ENCODE measurements at places on chromosomes 5 and 9.

DNA sequence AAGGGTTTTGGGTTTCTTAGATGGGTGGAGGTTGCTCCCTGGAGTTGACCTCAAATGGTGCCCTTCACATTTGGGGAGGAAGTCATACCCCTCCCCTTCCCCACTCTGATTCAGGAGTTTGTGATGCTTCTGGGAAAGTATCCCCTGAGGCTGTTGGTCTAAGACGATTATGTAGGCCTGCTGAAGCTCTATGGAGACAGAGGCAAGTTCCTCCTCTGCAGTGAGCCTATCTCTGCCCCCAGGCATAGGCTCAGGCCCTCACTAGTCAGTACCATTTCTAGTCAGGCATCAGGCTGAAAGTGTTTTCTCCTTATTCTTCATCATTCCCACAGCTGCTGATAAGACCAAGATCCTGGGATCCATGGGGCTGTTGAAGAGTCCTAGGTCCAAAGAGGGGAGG, 271.6 kb upstream of the NUDT12 start:
- no peak for DNase-seq

- no peak for DNase-seq
These were observed 142.9 kb downstream of the SLCO4C1 start for GRCh38 chr5:102153003-102153759.

- no peak for DNase-seq
These were observed 419.6 kb downstream of the DNAH5 start for GRCh38 chr5:13524936-13525335.

DNA sequence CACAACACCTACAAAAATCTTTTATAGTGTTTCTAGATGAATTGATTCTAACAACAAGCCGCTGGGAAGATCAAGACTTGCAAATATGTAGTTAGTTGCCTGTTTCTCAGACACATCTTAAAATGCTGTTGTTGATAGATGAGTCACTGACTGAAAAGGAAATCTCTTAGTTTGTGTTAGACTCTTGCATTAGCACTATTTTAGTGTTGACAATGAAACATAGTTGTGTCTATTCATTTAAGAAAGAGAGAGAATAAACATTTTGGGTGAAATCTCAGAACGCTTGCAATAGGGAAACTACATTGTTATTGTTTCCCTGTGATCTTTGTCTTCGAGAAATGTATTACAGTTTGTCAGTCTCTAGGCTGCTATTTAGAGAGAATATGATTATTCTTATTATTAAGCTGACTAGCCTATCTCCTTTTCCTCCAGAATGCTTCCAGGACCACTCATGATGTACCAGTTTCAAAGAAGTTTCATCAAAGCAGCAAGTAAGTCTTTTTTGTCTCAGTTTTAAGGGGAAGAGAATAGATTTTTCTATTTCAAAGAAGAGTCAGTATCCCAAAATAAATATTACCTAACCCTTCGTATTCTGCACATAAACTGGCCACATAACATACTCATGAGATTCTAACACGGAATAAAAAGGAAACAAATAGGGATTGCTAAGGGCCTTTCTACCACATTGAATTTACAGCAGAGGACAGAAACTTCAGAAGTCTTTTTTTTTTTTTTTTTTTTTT, 285.6 kb downstream of the ARHGAP26 start:
- no peak for DNase-seq

GRCh38 chr5:59128646-59129290, 545.9 kb downstream of the RAB3C start:
- no peak for DNase-seq

- no peak for DNase-seq
These were observed 77.2 kb downstream of the MRPS30 start for GRCh38 chr5:44885903-44886302.

DNA sequence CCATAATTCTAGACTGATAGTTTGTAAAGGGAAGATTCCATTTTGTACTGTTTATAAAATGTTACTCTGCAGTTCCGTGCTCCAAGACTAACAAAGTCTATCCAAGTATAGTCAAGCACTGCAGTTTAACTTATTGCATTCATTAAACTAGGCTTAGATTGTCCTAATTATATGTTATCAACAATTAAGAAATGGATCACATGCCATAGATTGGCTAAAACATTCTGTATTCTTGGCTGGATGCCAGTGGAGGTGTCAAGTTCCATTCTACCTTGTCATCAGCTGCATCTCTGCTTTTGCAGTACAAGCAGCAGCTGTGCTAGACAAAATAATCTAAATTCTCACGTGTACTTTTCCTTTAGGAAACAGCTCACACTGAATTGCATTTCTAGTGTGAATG, 69.4 kb upstream of the MEF2C start:
- DNase-seq = no peak

DNA sequence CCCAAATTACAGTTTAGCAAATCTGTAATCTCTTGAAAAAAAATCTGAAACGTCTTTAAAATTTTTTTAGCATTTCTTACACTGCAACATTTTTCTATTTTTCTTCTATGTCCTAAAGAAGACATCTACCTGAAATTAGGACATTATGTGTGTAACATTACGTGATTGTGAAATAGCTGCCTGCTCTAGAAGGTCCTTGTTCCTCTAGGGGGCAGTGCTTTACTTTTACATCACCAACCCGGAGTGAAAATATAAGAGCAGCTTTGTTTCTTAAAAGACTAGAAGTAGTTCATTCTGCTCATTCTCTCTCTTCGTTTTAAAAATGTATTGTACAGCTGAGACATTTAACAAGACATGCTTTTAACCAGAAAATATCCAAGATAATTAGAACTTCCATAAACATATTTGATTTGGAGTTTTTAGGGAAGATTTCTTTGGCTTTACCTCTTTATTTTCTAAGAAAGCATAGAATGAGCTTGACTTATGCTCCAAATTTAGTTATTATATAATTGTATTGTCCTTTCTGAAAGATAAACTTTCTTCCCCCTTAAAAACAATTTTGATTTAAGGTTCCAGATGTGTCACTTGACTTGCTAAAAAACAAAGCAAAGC, 48.1 kb upstream of the RIOK2 start:
- no peak for DNase-seq

DNA sequence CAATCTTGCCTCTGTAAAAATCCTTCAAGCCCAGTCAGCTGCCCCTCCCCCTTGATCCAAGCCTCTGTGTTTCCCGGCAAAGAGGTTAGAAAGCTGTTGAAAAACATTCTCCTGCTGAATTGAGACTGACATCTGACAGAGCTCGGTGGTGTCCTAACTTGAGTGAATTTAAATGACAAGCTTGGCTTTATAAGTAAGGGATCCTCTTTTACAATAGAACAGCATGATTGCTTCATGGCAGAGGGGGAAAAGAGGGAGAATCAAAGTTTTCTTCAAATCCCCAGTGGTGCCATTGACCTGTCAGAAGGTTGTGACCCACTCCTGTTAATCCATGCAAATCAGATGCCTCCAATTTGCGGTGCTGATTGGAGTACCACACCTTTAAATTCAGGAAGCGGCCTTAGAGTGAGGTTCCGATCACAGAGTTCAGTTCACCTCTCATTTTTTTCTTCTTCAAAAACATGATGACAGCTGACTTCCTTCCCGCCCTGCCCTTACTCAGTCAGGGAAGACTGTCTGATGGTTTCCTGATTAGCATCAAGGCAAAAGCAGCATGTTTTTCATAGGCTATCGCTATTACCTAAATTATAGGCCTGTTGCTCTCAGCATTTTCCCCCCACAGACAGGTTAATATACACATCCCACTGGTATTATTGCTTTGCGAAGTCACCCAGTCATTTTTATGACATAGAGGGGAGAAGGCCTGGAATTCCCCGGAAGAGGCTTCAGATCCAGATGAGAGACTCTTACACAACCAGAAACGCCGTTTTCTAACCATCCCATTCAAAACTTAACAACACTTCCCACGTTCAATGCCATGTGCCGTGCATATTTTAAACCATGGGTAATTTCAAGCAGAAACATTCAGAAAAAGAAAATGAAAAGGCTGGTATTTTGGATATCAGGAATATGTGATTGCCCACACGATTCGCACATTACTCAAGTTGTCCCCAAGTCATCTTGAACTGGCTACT, 141.4 kb downstream of the EBF1 start:
- no peak for DNase-seq

GRCh38 chr9:133057006-133057405, 4.8 kb upstream of the CEL start:
- DNase-seq = no peak

GRCh38 chr9:84397822-84398221, 57.3 kb upstream of the SLC28A3 start:
- DNase-seq = no peak

- peak; percentile 49 for DNase-seq
These were observed at the start of gene SLC22A5 for GRCh38 chr5:132369474-132370180. TSS of gene SLC22A5 (plus strand) at chr5:132369710. CDS start at chr5:132369973, 263 bp downstream.

- no peak for DNase-seq
These were observed 15.5 kb downstream of the AKNA start for GRCh38 chr9:114371973-114372917.

DNA sequence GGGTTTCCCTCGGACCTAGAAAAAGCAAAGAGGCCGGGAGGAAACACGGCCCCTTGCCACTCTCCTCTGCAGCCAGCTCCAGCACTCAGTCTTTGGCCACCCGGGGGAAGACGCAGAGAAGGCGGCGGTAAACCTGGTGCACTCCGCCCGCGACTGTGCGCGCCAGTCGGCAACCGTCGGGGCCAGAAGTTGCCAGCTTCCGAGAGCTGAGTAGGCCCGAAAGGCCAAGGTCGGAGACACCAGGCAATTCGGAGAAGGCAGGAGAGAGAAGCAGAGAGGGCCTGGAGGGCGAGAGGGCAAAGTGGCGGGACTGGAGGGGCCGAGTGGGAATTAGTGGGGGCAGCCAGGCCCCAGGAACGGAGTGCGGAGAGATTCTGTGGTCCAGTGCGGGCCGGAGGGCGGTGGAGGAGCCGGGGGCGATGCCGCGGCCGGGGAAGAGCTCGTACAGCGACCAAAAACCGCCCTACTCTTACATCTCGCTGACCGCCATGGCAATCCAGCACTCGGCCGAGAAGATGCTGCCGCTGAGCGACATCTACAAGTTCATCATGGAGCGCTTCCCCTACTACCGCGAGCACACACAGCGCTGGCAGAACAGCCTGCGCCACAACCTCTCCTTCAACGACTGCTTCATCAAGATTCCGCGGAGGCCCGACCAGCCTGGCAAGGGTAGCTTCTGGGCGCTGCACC, at the start of gene FOXB2:
FOXB2 (plus strand) TSS at position 420 of the 690 bp plus-strand sequence; CDS start at position 420, 0 bp downstream.
- no peak for DNase-seq

- no peak for DNase-seq
These were observed 3.0 kb downstream of the CLPTM1L start for GRCh38 chr5:1341863-1342262.

DNA sequence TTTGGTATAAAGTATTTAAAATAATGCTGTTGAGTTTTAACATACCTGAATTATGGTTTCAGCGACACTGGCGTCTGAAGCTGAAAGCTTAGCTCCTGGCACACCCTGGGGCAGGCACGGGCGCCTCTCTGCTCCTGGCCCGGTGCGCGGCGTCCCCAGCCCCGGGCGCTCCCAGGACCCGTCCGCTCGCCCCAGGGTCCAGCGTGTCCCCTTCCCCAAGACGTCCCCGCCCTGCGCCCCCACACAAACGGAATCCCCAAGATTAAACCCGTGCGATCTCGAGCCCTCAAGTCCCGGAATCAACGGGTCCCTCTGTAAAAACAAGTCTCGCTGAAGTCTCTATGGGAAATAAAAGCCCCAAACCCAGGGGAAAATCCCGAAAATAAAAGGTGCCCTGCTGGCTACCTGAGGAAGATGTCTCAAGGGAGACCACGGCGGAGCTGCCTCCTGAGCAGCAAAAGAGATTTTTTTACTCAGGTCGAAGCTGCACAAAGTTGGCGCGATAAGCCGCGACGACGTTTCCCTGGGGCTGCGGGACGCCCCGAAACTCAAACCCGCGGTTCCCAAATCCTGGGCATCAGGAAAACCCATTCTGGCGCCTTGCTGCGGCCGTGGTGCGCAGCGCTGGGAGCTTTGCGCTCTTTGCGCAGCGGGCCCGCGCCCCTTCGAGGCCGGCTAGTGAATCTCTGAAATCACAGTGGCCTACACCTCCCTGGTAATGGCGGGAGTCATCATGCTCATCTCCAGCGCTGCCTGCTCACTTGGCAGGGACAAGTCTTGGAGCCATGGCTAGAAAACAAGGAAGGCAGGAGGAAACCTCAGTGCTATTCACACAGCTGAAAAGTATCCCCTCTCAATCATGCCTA, 6.3 kb upstream of the IFNA8 start:
- no peak for DNase-seq

DNA sequence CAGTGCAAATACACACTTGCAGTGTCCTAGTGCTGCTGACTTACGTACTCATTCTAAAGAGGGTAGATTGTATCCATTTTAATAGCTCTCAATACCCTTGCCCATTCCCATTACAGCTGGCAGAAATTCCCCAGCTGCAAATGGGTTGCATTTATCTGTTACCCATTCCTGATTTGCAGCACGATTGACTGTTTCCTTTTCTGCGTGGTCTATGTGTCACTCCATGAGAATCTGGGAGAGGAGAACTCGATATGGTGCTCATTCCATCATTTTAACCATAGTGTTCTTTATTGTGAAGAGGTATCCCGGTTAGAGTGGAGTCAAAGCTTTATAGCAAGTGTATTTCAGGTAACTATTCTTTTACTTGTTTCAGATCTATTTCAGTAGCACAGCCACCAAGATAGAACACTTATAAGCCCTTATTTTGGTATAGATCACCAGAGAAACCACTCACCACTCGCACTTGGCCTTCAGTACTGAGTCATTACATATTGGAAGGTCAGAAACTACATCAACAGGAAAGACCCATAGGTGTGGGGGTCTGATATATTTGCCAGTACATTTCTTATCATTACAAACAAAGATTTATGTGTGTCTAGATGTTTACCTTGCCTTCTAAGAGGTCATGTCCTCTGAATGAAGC, 139.5 kb downstream of the MUSK start:
- no peak for DNase-seq

- DNase-seq = no peak
These were observed 51.7 kb downstream of the MAN2A1 start for GRCh38 chr5:109741390-109741789.

- no peak for DNase-seq
These were observed 57.8 kb downstream of the BARX1 start for GRCh38 chr9:93897075-93897970.

DNA sequence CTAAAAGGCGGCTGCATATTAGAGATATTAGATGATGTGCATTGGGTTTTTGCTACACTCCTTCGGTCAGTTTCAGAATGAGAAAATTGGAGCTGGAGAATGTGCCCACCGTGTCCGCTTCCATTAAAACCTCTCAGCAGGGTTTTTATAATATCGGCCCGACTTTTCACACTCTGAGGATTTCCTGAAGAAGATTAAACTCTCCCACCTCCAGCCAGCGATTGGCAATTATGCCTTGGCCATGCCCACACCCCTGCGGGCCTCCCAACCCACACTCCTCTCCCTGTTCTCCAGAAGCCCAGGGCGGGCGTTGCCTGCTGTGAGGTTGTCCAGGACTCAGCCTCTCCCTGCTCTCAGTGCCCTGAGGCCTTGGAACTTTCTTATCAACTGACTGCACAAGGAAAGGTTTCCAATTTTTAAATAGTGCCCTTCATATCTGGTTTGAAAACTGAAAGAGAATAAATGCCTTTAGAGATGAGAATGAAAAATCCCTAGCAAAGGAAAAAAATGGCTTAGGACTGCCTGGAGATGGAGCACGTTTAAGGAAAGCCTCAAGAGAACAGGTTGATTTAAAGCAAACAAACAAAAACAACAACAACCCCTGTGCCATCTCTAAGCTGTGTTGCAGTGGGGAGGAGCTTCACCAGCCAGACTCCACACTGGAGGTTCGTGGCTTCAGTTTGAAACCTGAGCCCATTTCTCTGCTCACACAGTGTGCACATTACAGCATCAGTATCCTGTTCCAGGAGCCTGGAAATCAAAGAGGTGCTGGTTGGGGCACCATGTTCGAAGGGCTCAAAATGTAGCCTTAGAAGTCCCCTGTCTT, 292.9 kb downstream of the NSG2 start:
- DNase-seq = no peak

GRCh38 chr5:134432677-134433359, 21.1 kb upstream of the CDKN2AIPNL start:
- DNase-seq = no peak

Data from stimulated activated CD4-positive, alpha-beta T cell treated with anti-CD3 and anti-CD28 coated beads, TNF-alpha, amount 100 ng/mL, for 4 hours (primary cell).